ENCODE measurements at places on chromosomes 16 and 17. TPM values are rescaled to one million over a fixed set of nuclear protein-coding genes. Genes with fewer than 3 reads are reported as not detected.

The UMOD gene
- not detected for total RNA-seq

The CCDC154 gene
- total RNA-seq: 0.44 TPM

The CTDNEP1 gene
- 193 TPM for total RNA-seq

The CDRT15L2 gene
- not detected for total RNA-seq

The IL34 gene
- total RNA-seq: not detected

The TBX21 gene
- 89.8 TPM for total RNA-seq

The EVI2B gene
- 25.1 TPM for total RNA-seq

The BEAN1 gene
- total RNA-seq: not detected

The SLC13A5 gene
- not detected for total RNA-seq

The WNT9B gene
- total RNA-seq: not detected

The CREBBP gene
- 50.3 TPM for total RNA-seq

The PSMD7 gene
- total RNA-seq: 175 TPM

The NPEPPS gene
- 103 TPM for total RNA-seq

The TEKT1 gene
- total RNA-seq: not detected

The ACSM2A gene
- not detected for total RNA-seq

The MT1G gene
- 28.5 TPM for total RNA-seq

The GRAPL gene
- 5.9 TPM for total RNA-seq

The BANP gene
- total RNA-seq: 35.4 TPM

The G6PC1 gene
- not detected for total RNA-seq

The IRX3 gene
- 1.1 TPM for total RNA-seq

The ABCC6 gene
- total RNA-seq: not detected

The HEXIM1 gene
- total RNA-seq: 65.9 TPM

The HSF4 gene
- 30.3 TPM for total RNA-seq

The TGFB1I1 gene
- total RNA-seq: 1.2 TPM

The ACAP1 gene
- total RNA-seq: 260 TPM

The CD300LB gene
- not detected for total RNA-seq

The MYH2 gene
- total RNA-seq: not detected

The KDM8 gene
- total RNA-seq: 12.5 TPM

The ATP1B2 gene
- total RNA-seq: 0.54 TPM

The KDM6B gene
- 163 TPM for total RNA-seq

The PRSS22 gene
- not detected for total RNA-seq

The PDILT gene
- not detected for total RNA-seq

The COG8 gene
- 45.3 TPM for total RNA-seq

The OR1A1 gene
- total RNA-seq: not detected

The ZP2 gene
- total RNA-seq: not detected

The SLC5A10 gene
- not detected for total RNA-seq

The MYH1 gene
- total RNA-seq: not detected

The CCL16 gene
- not detected for total RNA-seq

The CCR7 gene
- total RNA-seq: 166 TPM
